Naive thymus-derived CD8-positive, alpha-beta T cell (primary cell): ENCODE measurements at places on chromosomes 6 and 20.

DNA sequence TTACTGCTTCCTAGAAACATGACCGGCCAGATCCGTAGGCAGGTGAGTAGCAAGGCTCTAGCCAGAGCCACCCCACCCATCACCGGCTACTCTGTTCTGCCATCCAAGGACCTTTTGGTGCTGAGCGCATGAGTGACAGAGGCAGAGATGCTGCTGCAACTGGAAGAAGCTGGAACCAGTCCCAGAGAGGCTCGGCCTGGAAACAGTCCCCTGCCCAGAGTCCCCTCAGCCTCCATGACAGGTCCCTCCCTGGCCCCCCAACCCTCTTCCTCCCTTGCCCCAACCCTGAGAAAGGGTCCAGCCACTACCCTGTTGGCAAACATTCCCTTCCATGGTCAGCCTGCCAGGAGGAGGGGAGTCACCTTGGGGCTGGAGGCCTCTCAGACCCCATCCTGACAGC is 31.9 kb downstream of the BPIFB4 start:
- no peak for DNase-seq

DNA sequence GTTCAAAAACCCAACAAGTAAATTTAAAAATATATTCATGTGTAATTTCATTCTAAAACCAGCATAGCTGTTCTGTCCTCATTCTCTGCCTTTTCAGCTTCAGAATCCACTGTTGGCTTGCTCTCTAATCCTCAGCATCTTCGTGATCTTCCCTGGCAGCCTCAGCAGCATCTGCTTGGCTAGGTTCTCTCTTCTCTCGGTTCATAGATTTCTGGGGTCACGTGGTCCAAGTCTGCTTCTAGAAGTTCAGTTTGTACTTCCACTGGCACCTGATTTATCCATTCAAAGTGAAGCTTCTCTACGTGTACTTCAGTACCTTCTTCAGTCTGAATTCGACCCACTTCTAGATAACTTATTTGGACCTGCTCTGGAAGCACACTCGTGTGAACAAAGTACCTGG is 245.7 kb downstream of the EPM2A start:
- no peak for DNase-seq

GRCh38 chr6:137261361-137261760 is 42.2 kb upstream of the IFNGR1 start:
- no peak for DNase-seq

DNA sequence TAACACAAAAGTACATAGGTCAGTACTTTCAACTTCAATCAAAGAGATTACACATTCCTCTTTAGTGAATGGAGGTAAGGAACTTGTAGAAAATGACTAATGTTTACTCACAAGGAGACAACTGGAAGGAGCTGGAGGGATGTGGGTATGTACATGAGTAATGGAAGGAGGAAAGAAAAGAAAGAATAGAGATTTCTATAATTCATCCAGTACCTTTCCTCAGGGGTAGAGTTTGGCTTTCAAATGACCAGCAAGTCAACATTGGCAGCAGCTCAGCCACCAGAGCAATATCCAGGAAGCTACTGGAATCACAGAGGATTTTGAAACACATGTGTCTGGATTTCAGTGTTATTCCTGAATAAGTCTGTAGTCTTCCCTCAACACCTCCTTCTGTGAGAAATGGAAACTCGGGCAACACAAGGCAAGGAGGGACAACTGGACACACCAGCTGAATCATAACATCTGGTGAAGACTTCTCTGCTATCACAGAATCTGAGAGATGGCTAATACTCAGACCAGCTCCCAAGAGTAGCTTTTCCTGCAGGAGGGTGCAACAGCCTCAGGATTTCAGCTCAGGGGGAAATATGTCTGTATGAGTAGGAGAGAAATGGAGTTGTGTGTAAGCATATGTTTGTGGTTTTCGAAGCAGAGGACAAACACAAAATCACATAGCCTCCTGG is 98.8 kb downstream of the HAO1 start:
- no peak for DNase-seq

DNA sequence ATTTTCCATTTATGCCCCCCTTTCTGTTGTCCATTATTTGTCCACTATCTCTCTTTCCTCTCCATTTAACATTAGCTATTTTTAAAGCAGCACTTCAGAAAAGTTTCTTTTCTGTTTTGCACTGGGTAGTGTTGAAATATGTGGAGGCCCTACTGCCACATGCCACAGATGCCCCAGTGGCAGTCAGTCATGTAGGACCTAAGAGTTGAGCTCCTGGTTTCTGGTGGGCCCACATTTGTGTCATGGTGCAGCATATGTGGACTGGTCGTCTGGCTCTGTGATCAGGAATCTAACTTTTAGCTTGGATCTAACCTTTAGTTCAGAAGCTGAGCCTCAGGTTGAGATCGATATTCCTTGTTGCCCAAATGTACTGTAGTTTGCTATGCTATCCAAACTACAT is 54.8 kb downstream of the HFE start:
- no peak for DNase-seq

DNA sequence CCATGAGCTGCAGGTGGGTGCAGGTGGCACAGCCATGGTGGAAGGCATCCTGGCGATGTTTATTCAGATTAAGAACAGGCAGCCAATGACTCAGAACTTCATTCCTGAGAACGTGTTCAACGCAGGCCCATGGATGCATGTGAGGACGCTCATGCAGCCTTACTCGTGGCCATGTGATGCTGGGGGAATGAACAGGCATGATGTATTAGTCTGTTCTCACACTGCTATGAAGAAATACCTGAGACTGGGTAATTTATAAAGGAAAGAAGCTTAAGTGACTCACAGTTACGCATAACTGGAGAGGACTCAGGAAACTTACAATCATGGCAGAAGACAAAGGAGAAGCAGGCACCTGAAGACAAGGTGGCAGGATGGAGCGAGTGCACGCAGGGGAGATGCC is 146.6 kb downstream of the RNASET2 start:
- no peak for DNase-seq

GRCh38 chr6:166223079-166223478 is 55.4 kb upstream of the TBXT start:
- DNase-seq, result no peak

- no peak for DNase-seq
These were observed 99.2 kb downstream of the MCHR2 start for GRCh38 chr6:99894815-99895214.
